Osteocyte (in vitro differentiated cells): ENCODE measurements at places on chromosomes 2 and 18. TPM values are rescaled to one million over a fixed set of nuclear protein-coding genes. Genes with fewer than 3 reads are reported as not detected.

GRCh38 chr18:23810396-23810795 is 121.1 kb downstream of the LAMA3 start:
- no peaks in the 10 kb centered on the region for H3K4me1 ChIP-seq
- DNase-seq: no peak
- peaks cover 53% of the 10 kb centered on the region for H3K27me3 ChIP-seq
- H3K4me3 ChIP-seq: no peak overlapping the region

GRCh38 chr18:1436199-1436598 is 531.5 kb downstream of the ADCYAP1 start:
- no peak overlapping the region for H3K4me3 ChIP-seq
- no peaks in the 10 kb centered on the region for H3K27me3 ChIP-seq

DNA sequence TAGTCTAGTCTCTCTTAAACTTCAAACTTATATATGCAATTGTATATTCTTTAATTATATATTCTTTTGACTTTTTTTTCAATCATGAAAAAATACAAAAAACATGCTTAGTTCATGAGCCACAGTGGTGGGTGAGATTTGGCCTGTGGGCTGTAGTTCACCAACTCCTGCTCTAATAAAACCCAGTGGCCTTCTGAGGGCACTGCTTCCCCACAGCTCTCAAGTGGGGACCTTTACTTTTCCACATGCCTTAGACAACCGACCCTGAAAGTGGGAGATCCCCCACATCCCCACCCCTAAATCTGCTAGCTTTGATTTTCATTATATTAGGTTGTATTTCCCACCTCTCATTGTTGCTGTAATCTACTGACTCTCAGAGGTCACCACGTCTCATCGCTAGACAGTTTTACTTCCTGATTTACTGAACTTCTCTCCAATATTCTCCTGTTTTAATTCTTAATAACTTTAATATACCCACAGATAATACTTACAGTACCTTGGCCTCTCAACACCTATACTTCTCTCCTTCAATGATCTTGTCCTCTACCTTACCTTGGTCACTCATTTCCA is 57.3 kb downstream of the ROCK1 start:
- no peak overlapping the region for H3K4me3 ChIP-seq
- no peaks in the 10 kb centered on the region for H3K36me3 ChIP-seq

GRCh38 chr2:222595581-222595980 is 60.3 kb downstream of the FARSB start:
- peak overlapping the region; percentile 51 for H3K27ac ChIP-seq
- no peak overlapping the region for H3K4me3 ChIP-seq
- DNase-seq: no peak
- H3K27me3 ChIP-seq: no peaks in the 10 kb centered on the region
- H3K36me3 ChIP-seq: peaks cover 21% of the 10 kb centered on the region

DNA sequence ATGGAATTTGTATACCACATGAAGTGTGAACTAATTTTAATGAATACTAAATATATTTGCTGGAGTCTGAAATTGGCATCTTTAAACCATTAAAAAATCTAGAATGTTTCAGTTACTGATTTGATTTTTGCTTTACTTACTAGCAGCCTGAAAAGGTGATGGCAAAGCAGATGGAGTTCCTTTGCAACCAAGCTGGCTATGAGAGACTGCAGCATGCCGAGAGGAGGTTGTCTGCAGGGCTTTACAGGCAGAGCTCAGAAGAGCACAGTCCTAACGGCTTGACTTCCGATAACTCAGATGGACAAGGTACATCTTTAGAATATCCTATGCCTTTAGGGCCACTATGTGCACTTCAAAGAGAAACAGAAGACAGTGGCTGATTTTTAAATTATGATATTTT is 36.5 kb downstream of the NAB1 start:
- peaks cover 42% of the 10 kb centered on the region for H3K36me3 ChIP-seq
- no peak overlapping the region for H3K27ac ChIP-seq
- DNase-seq: no peak

GRCh38 chr2:153939124-153939796 is 67.5 kb downstream of the GALNT13 start:
- peaks cover 6% of the 10 kb centered on the region for H3K4me1 ChIP-seq
- H3K36me3 ChIP-seq: no peaks in the 10 kb centered on the region
- no peak overlapping the region for H3K4me3 ChIP-seq
- no peak for DNase-seq

- H3K4me1 ChIP-seq: peaks cover 8% of the 10 kb centered on the region
- H3K4me3 ChIP-seq: no peak overlapping the region
- H3K36me3 ChIP-seq: no peaks in the 10 kb centered on the region
- no peak overlapping the region for H3K27ac ChIP-seq
Observed at GRCh38 chr2:98088261-98088660, 1.3 kb downstream of the VWA3B start.

GRCh38 chr2:59584958-59585357 is 968.5 kb downstream of the BCL11A start:
- H3K27ac ChIP-seq: no peak overlapping the region
- no peak overlapping the region for H3K4me3 ChIP-seq
- H3K4me1 ChIP-seq: no peaks in the 10 kb centered on the region
- H3K27me3 ChIP-seq: no peaks in the 10 kb centered on the region

- H3K36me3 ChIP-seq: no peaks in the 10 kb centered on the region
- H3K4me3 ChIP-seq: no peak overlapping the region
- DNase-seq: peak; percentile 77
- H3K27ac ChIP-seq: no peak overlapping the region
- H3K27me3 ChIP-seq: peaks cover 9% of the 10 kb centered on the region
Observed at GRCh38 chr18:7305416-7305815, 74.5 kb downstream of the LRRC30 start.

Gene SCLY
- 22.1 and 22.5 TPM in 2 replicates for total RNA-seq

Gene MYO1B
- 83.9 and 91.1 TPM in 2 replicates for total RNA-seq

Gene SPATA3
- total RNA-seq: not detected in 2 replicates

Gene STARD6
- not detected in 2 replicates for total RNA-seq

Gene LCT
- not detected in 2 replicates for total RNA-seq

Gene ADD2
- not detected in 2 replicates for total RNA-seq

Gene WDPCP
- 11.1 and 12.4 TPM in 2 replicates for total RNA-seq
